B cell (primary cell): ENCODE measurements at places on chromosomes 16 and 17.

GRCh38 chr17:17152385-17152784, 53.7 kb downstream of the PLD6 start:
- no peak for DNase-seq

- DNase-seq, result peak; percentile 79
These were observed 21.5 kb upstream of the PECAM1 start for GRCh38 chr17:64411999-64412771.

DNA sequence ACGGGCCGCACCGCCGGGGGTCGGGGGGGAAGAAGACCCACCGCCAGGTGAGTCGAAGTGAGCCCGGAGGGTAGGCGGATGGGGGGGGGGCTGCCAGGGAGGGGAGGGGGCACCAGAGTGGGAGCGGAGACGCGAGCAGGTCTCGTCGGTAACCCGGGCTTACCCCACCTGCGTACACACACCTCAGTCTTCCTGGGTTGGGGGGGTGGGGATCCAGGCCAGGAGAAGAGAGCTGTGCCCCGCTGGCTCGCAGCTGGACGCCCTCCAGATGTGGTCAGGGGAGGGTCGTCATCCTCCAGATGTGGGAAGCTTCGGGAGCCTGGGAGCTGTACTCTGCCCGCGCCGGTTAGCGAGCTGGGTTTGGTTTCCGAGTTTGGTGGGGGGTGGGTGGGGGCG, 1.2 kb downstream of the CACNA1G start:
- peak; percentile 39 for DNase-seq

DNA sequence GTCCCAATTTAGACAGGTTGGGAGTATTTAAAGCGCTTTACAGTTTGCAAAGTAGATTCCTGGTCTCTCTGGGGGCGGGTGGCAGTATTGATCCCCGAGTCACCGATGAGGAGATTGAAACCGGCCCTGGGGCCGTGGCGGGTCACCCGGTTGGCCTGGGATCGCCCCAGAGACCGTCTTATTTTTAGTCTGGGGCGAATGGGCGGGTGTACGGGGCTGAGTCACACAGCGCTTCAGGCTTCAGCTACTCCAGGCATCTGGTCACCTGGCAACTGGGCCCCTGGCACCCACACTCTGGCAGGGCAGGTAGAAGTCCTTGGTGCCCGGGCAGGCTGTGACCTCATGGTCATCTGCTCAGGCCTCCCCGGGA, 669 bp downstream of the MIEF2 start:
- DNase-seq, result no peak

- DNase-seq, result no peak
These were observed 434 bp upstream of the CPSF4L start for GRCh38 chr17:73261952-73262675.

DNA sequence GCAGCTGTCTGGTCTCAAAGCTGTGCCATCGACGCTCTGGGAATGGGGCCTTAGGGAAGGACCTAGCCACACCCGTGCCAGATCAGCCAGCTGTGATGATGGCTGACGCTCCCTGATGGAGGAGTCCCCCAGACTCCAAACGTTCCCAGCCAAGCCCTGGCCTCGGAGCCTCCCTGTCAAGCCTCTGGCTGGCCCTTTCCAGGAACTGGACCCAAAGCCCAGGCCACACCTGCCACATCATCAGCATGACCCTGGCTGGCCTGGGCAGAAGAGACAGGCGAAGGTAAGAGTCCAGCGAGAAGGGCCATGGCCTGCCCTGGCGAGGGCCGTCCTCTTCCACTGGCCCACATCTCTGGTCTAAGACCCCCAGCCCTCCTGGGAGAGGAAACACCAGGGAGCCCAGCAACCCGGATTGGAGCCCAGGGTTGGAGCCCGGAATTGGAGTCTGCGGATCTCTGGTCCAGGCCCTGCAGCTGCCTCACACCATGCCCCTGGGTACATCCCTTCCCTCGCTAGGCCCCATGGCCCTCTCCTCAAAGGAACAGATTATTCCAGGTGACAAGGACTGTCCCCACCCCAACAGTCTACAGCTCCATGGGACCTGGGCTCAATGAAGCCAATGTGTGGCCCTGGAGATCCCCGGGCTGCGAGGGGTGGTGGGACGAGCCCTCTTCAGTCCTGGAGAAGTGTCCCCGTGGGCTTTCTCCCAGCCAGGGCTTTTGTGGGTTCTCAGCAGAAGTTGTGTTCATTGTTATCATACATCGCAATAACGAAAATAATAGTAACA, 105.1 kb upstream of the TNRC6C start:
- DNase-seq, result no peak
